Activated CD4-positive, alpha-beta T cell treated with anti-CD3 and anti-CD28 coated beads for 36 hours (primary cell): ENCODE measurements at places on chromosomes 16 and 17. TPM values are rescaled to one million over a fixed set of nuclear protein-coding genes. Genes with fewer than 3 reads are reported as not detected.

- H3K36me3 ChIP-seq, result peaks cover 15% of the 10 kb centered on the region
- no peaks in the 10 kb centered on the region for H3K27me3 ChIP-seq
- H3K4me1 ChIP-seq, result peaks cover 45% of the 10 kb centered on the region
- no peak for DNase-seq
- H3K27ac ChIP-seq, result no peak overlapping the region
Observed at GRCh38 chr17:51032850-51033249, 87.8 kb downstream of the SPAG9 start.

The HASPIN gene
- total RNA-seq, result 21.0 TPM

- no peaks in the 10 kb centered on the region for H3K4me1 ChIP-seq
- peaks cover 16% of the 10 kb centered on the region for H3K27me3 ChIP-seq
Observed at GRCh38 chr16:84252184-84252583, 12.4 kb upstream of the KCNG4 start.

- no peaks in the 10 kb centered on the region for H3K27me3 ChIP-seq
- peaks cover 12% of the 10 kb centered on the region for H3K36me3 ChIP-seq
- no peak overlapping the region for H3K27ac ChIP-seq
- DNase-seq, result no peak
- H3K4me3 ChIP-seq, result no peak overlapping the region
Observed at GRCh38 chr17:83026311-83026811, 53.0 kb upstream of the METRNL start.

DNA sequence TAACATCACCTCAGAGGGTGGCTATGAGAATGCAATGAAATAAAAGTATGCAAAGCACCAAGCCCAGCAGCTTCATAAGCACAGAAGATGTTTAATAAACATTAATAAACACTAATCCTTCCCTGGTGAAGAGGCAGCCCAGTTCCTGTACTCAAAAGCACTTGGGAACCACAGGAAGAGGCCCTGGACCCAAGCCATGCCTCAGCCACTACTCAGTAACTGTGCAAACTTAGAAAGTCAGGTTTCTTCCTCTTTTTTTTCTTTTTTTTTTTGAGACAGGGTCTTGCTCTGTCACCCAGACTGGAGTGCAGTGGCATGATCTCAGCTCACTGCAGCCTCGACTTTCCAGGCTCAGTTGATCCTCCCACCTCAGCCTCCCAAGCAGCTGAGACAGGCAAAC is 5.3 kb downstream of the ARHGAP17 start:
- H3K27ac ChIP-seq, result peak overlapping the region; percentile 9
- peaks cover 35% of the 10 kb centered on the region for H3K36me3 ChIP-seq
- peaks cover 85% of the 10 kb centered on the region for H3K4me1 ChIP-seq
- no peaks in the 10 kb centered on the region for H3K27me3 ChIP-seq
- no peak overlapping the region for H3K4me3 ChIP-seq

The CCDC78 gene
- total RNA-seq, result 2.4 TPM

GRCh38 chr16:49369651-49370611 is 3.7 kb upstream of the C16orf78 start:
- no peaks in the 10 kb centered on the region for H3K36me3 ChIP-seq
- H3K27ac ChIP-seq, result no peak overlapping the region
- no peak overlapping the region for H3K4me3 ChIP-seq
- no peak for DNase-seq
- peaks cover 5% of the 10 kb centered on the region for H3K27me3 ChIP-seq

DNA sequence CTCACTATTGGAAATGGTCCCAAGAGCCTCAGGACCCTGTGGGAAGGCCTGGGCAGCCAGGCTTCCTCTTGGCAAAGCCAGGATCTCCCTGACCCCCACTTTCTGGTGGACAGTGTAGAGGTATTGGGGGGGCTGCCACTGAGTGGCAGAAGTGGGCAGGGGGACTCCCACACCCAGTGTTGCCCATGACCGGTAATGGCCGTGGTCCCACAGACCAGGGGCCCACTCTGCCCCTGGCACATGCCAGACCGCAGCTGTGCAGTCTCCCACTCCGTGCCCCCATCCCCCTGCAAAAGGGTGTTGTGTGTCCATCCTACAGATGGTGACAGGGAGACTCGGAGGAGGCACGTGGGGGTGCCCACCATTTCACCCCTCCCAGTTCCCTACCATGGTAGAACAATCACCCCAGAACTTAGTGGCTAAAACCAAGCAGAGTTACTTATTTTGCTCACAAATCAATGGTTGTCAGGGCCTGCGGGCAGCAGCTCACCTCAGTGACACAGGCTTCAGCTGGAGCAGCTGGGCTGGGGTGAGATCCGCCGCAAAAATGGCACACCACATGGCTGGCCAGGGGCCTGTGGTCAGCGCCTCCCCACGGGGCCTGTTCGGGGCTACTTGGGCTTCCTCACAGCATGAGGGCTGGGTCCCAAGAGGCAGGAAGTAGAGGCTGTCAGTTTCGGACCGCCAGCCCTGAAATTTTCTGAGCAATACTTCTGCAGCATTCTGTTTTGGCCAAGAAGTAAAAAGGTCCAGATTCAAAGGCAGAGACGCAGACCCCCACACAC is 59.0 kb upstream of the ZNF469 start:
- no peaks in the 10 kb centered on the region for H3K4me1 ChIP-seq
- H3K36me3 ChIP-seq, result no peaks in the 10 kb centered on the region
- no peak overlapping the region for H3K4me3 ChIP-seq
- DNase-seq, result no peak
- no peaks in the 10 kb centered on the region for H3K27me3 ChIP-seq

The MT4 gene
- total RNA-seq, result not detected

The PTX4 gene
- total RNA-seq, result not detected

DNA sequence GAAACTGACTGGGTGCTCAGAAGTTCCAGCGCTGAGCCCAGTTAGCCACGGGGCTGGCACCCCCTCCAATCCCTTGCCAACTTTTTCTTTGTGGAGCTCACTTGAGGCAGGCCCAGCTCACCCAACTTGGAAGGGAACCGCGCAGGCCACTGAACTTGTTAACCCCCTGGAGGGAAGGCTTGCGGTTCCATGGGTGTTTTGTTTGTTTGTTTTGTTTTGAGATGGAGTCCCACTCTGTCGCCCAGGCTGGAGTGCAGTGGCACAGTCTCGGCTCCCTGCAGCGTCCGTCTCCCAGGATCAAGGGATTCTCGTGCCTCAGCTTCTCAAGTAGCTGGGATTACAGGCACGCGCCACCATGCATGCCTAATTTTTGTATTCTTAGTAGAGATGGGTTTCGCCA is 34.1 kb upstream of the NDRG4 start:
- H3K4me3 ChIP-seq, result no peak overlapping the region
- H3K36me3 ChIP-seq, result no peaks in the 10 kb centered on the region
- H3K4me1 ChIP-seq, result peaks cover 3% of the 10 kb centered on the region
- H3K27ac ChIP-seq, result no peak overlapping the region
- peaks cover 47% of the 10 kb centered on the region for H3K27me3 ChIP-seq
- no peak for DNase-seq

DNA sequence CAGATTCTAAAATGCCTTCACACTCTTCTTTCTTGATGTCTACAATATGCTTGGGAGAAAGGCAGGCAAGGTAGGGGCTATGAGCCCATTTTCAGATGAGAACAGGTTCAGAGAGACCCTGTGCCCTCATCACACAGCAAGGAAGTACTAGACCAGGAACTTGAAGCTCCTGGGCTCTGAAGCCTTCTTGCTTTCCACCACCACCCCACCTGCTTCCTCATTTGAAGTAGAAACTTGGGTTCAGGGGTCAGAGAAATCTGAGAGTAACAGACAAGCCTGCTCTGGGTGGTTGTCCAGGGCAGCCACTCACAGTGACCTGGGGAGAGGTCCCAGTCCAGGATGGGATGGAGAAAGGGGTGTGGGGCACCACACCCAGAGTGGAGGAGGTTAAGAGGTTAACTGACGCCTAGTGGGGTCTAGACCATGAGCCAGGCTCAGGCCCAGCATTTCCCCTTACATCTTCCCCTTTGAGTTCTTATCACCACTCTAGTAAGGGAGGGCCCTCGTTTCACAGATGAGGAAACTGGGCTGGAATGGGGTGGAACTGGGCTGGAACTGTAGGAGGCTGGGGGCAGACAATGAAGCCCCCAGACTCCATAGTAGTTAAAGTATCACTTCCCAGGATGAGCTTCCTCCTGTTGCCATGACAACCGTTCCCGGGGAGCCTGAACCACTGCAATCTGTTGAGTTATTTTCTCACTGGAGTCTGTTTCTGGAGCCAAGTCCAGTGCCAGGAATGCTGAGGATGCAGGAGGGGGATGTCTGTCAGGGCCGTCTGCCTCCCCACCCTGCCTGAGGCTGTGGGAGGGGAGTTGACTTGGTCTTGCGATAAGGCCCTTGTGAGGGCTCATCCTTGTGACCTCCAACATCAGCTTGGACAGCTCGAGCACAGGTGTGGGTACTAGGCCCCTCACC is 16.2 kb upstream of the PHF12 start:
- H3K27me3 ChIP-seq, result peaks cover 6% of the 10 kb centered on the region
- no peaks in the 10 kb centered on the region for H3K36me3 ChIP-seq
- DNase-seq, result no peak
- no peak overlapping the region for H3K27ac ChIP-seq
- H3K4me1 ChIP-seq, result no peaks in the 10 kb centered on the region
- no peak overlapping the region for H3K4me3 ChIP-seq

The NDUFAB1 gene
- total RNA-seq, result 81.5 TPM

GRCh38 chr16:48810436-48810802 is 200.4 kb upstream of the N4BP1 start:
- no peaks in the 10 kb centered on the region for H3K4me1 ChIP-seq
- no peak overlapping the region for H3K4me3 ChIP-seq
- H3K27me3 ChIP-seq, result peaks cover 29% of the 10 kb centered on the region
- H3K36me3 ChIP-seq, result no peaks in the 10 kb centered on the region

DNA sequence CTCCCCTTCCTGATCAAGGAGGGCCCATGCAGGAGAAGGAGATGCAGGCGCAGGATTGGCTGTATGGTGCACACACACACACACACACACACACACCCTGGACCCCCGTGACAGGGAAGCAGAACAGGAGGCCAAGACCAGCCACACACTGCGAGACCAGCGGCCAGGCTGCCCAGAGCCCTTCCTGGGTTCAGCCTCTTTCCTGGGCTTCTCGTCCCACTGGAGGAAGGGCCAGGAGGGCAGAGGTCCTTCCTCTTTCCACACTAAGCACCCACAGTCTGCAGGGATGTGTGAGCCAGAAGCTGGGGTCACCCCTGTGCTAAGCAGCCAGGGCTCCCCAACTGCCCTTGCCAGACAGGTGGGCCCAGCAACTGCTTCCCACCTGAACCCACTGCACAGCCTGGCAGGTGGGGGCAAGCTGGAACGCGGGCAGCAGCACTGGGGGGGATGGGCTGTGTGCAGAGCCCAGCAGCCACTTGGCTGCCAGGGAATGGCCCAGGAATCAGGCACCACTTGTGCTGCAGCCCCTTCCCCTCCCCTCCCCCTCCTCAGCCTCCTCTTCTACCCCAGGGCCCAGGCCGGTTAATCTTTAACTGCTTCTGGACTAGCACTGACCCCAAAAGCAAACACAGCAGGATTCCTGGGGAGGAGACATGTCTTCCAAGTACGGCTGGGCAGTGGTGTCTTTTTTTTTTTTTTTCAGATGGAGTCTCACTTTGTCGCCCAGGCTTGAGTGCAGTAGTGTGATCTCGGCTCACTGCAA is 44.6 kb upstream of the SLC38A10 start:
- H3K36me3 ChIP-seq, result no peaks in the 10 kb centered on the region
- peaks cover 34% of the 10 kb centered on the region for H3K27me3 ChIP-seq
- no peak overlapping the region for H3K4me3 ChIP-seq
- peaks cover 18% of the 10 kb centered on the region for H3K4me1 ChIP-seq
- H3K27ac ChIP-seq, result no peak overlapping the region

The VAMP2 gene
- total RNA-seq, result 27.8 TPM

The APOH gene
- not detected for total RNA-seq

GRCh38 chr17:48678141-48678971 is 44.0 kb downstream of the PRAC1 start:
- DNase-seq, result peak; percentile 84
- H3K36me3 ChIP-seq, result no peaks in the 10 kb centered on the region
- no peak overlapping the region for H3K27ac ChIP-seq
- no peak overlapping the region for H3K4me3 ChIP-seq
- peaks cover 34% of the 10 kb centered on the region for H3K27me3 ChIP-seq

The NEUROD2 gene
- total RNA-seq, result not detected

GRCh38 chr17:80261159-80261894 is 675 bp downstream of the RNF213 start:
- H3K36me3 ChIP-seq, result peaks cover 29% of the 10 kb centered on the region
- peak overlapping the region; percentile 91 for H3K27ac ChIP-seq
- H3K4me3 ChIP-seq, result peak overlapping the region; percentile 98
- peaks cover 63% of the 10 kb centered on the region for H3K4me1 ChIP-seq
- peak; percentile 84 for DNase-seq

The SLFN12L gene
- 23.3 TPM for total RNA-seq
